ENCODE measurements at places on chromosomes 13 and 19.

DNA sequence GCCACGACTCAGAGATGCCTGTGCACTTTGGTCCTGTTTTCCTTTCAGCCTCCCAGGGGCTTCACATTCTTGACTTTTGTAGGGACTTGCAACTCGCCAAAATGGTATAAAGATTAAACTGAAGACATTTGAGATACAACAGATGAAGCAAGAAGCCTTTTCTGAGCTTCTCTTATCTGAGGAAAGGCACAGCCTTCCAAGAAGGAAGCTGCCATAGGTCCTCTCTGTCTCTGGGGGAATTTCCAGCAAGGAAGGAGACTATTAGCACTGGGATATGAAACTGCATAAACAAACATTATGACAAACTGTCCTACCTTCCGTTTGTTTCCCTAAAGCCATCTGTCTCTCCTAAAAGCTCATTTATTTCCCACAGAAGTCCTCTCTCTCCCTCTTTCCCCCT lies 39.3 kb downstream of the TGDS start:
- DNase-seq = no peak

GRCh38 chr19:46880431-46880830 lies 19.6 kb downstream of the ARHGAP35 start:
- DNase-seq = no peak

- no peak for DNase-seq
Observed at GRCh38 chr19:40717880-40718773, 1.2 kb downstream of the ITPKC start.

DNA sequence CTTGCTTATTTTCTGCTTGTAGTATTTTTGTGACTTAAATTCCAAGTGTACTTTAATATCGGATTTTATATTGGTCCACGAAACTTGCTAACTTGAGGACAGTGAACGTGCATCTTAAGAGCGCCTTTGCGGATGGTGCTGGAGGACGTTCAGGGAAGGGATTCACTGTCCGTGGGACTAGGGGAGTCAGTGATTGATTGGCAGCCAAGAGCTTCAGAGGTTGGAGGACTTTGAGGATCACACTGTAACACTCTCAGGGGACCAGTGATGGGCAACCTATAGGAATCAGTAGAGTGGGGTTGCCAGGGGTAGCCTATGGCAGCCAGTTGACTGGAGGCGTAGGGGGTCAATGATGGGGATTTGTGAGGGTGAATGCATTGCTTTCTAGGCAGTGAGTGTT lies 516 bp downstream of the ZNF175 start:
- no peak for DNase-seq

DNA sequence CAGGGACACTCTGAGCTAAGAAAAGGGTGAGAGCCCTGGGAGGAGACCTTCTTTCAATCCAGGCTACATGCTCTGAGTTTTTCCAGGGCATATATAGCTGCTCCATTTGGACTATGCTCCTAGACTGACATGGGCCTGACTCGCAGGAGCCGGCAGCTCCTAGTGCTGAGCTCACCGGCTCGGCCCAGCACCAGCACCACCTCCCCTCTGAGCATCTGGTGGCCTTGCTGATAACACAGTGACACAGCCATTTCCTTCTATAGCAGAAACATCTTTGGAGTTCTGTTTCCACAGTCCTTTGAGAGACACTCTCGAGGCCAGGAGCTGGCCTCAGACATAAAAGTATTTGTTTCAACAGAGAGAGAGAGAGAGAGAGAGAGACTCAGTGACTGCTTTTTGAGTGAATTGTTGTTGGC lies 184.9 kb downstream of the TM9SF2 start:
- DNase-seq = no peak

DNA sequence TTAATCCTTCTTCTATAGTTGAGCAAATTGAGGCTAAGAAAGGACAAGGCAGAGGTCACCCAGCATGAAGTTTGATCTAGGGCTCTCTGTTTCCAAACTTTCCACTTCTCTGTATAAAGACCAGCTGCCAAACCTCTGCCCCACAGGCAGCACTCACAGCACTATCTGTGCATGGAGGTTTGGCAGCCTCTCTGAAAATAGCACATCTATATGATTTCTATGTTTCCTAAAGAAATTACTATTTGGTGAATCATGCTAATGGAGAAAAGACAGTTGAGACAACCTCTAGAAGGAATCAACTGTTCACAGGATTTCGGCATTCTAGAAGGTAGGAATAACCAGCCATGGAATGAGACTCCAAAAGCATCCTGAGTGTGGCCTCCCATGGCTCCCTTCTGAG lies 554.5 kb downstream of the IRS2 start:
- no peak for DNase-seq

GRCh38 chr13:111872475-111873150 lies 194.3 kb upstream of the SOX1 start:
- no peak for DNase-seq

GRCh38 chr19:44706506-44707236 lies 7.7 kb downstream of the CEACAM16 start:
- DNase-seq = no peak

GRCh38 chr19:6811906-6812305 lies 39.4 kb downstream of the VAV1 start:
- DNase-seq = no peak

DNA sequence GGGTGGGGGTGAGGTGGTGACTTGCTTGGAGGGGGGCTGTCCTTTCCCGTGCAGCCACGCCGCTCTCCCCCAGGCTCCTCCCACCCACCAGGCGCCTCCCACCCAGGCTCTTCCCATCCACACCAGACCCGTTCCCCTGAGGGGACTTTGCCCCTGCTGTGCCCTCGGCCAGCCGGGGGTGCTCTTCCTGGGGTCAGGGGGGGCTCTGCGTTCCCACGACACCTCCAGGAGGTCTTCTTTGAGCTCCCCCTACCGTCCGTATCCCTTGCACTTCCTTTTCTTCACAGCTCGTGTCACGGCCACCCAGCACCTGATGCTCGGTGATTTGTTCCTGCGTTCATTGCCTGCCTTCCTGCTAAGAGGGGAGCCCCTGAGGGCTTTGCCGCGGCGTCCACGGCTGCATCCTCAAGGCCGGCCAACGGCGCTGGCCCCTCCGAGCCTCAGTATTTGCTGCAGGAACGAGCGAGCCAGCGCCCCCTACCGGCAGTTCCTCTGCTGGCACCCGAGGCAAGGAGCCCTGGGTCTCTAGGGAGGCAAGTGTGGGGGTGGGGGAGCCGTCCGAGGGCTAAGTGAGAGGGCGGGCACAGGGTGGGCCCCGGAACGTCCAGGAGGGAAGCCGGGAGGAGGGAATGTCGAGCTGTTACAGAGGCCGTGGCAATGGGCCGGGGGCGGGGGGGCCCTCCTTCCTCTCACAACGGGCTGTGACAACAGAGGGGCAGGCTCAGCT lies 11.8 kb downstream of the LRRC4B start:
- DNase-seq = peak; percentile 79

DNA sequence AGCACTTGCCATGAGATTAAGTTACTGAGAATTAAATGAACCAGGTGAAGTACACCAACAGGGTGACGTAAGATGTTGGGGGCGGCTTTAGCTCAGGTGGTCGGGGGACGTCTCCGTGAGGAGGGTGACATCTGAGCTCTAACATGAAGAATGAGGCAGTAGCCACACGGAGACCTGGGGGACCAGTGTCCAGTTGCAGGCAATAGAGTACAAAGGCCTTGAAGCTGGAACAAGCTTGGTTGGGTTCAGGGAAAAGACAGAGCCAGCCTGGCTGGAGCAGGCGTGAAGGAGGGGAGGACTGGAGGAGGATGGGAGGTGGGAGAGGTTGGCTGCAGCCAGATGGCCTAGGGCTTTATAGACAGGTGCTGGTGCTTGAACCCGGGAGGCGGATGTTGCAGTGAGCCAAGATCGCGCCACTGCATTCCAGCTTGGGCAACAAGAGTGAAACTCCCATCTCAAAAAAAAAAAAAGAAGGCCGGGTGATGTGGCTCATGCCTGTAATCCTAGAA lies 1.6 kb downstream of the SPINT2 start:
- no peak for DNase-seq
